Hepatocyte (in vitro differentiated cells): ENCODE measurements at places on chromosomes 3 and 15.
A peak's percentile ranks its signal among the peaks of the same experiment; 100 is the strongest.

DNA sequence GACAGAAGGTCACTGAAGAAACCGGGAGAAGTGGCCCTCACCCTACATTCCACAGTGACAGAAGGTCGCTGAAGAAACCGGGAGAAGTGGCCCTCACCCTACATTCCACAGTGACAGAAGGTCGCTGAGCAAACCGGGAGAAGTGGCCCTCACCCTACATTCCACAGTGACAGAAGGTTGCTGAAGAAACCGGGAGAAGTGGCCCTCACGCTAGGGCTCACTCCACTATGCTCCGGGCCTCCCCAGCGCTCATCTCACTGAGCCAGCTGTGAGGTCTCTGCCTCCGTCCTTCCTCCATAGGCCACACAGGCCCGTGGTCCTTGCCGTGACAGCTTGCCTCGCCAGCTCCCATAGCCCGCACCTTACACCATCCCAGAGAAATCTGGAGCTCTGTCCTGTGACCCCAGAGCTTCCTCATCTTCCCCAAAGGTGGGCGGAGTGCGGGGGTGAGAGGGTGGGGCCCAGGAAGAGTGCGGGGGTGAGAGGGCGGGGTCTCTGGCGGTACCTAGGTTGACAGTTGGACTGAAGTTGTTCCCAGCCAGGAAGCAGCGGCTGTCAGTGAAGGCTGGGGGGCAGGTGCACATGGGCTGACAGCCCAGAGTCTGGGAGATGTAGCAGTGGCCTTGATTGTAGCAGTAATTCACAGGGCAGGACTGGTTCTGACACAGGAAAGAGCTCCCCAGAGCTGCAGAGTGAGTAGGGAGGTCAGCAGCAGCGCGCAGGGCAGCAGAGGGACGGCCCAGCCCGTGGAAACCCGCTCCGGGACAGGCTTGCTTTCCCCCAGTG, 32.0 kb downstream of the MUC20 start:
- DNase-seq: no peak

DNA sequence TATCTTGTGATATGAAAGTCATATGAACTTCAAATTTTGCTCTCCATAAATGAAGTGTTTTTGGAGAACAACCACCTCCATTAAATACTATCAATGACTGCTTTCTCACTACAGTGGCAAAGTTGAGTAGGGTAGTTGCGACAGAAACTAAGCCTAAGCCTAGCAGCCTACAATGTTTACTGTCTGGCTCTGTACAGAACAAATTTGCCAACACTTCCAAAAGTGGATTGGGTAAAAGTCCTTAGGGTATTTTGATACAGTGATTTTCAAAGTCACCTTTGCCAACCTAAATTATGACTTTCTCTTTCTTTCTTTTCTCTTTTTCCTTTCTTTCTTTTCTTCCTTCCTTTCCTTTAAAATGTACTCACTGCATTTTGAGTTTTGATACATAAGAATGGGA, 142.6 kb downstream of the PLCL2 start:
- no peak for DNase-seq

- DNase-seq: peak; percentile 39
These were observed 89.9 kb upstream of the TSPAN3 start for GRCh38 chr15:77160562-77161478.

DNA sequence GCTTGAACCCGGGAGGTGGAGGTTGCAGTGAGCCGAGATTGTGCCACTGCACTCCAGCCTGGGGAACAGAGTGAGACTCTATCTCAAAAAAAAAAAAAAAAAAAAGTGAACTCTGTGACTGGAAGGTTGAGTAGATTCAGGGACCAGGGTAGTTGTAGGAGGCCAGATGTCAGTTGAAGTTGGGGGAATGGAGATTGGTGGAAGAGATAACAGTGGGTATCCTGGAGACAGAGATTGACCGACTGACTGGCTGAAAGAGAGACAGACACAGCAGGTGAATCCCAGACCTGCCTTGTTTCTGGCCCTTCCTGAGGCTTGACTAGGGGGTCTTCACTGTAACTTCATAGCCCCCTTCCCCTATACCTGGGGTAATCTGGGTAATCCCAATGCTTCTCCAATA, 22.1 kb upstream of the RNU6-1 start:
- no peak for DNase-seq

GRCh38 chr3:126033051-126033745, 50.7 kb downstream of the SLC41A3 start:
- no peak for DNase-seq

GRCh38 chr3:133330065-133330464, 69.8 kb upstream of the BFSP2 start:
- no peak for DNase-seq

- DNase-seq: no peak
These were observed 7.3 kb upstream of the BCL2A1 start for GRCh38 chr15:79978260-79978654.

DNA sequence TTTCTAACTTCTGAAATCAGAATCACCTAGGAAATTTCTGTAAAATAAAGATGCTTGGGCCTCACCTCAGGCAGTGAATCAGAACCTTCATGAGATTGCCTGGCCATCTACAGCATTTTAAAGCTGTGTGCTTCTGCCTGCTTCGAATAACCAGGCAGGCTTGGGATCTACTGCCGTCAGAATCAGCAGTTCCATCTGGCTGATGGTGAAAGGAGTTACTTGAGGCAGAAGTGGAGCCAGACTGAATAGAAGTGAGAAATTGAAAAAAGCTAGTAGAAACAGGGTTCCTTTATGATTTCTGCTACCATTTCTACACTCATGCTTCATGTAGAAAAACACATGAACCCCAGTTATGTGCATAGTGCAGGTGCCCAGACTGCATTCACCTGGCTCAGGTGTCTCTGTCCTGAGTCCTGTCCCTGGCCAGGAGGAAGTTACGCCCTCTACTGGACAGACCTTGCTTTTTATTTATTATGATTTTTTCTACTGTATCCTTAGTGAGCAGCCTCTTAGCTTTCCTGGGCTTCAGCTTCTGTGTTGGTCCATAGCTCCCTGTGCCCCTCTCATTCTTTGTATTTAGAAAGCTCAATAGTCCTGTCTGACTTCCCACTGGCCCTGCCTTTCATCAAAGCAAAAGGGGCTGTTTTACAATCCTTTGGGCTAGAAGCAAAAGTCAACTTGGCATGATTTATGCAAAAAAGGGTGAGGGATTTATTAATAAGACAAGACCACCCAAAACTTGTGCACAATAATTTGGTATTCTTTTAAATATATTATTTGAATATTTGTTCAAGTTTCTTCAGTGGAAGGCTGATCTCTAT, 200.8 kb upstream of the GOLGA6L4 start:
- DNase-seq: peak; percentile 52

- no peak for DNase-seq
These were observed 61.0 kb downstream of the PGPEP1L start for GRCh38 chr15:98946301-98947255.

DNA sequence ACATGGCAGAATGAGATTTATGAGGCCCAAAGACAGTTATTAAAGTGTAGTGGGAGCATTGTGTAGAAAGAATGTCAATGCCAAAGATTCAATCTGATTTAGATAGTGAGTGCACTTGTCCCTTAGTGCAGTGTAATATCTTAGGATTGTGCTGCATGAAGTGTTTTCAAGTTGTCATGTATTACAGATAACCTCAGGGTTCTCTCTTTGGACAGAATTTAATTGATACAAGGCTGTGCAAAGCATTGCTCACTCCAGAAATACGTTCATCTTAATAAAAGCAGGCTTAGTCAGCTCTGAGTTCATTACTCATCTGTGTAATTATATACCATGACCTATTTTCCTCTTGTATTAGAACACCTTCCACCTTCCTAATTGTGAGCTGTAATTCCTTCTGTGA, 16.0 kb upstream of the GPR171 start:
- no peak for DNase-seq

DNA sequence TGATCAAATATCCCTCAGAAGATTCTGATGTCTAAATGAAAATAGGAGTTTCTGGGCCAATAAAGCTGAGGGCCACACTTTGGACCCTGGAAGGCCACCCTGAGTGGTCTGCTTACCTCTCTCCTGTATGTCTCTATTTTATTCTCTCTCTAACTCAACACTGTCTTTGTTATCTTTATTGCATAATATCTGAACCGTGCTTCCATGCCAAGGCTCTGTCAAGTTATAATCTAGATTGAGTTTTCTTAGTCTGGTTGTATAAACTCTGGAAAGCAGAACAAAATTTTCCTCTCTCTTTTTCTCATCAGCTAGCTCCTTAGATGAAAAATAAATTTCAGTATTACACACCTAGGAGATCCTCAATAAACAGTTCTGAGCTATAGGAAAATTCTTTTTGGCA, 36.2 kb upstream of the ACTL6A start:
- no peak for DNase-seq

- DNase-seq: no peak
These were observed 93.0 kb downstream of the SMAD3 start for GRCh38 chr15:67158367-67158766.
